ENCODE measurements at places on chromosomes 6 and 20.
A peak's percentile ranks its signal among the peaks of the same experiment; 100 is the strongest.

- peak; percentile 16 for DNase-seq
These were observed 33.4 kb upstream of the ZMYND8 start for GRCh38 chr20:47389867-47390347.

GRCh38 chr6:44976677-44977641 lies 351.2 kb upstream of the RUNX2 start:
- DNase-seq: no peak

DNA sequence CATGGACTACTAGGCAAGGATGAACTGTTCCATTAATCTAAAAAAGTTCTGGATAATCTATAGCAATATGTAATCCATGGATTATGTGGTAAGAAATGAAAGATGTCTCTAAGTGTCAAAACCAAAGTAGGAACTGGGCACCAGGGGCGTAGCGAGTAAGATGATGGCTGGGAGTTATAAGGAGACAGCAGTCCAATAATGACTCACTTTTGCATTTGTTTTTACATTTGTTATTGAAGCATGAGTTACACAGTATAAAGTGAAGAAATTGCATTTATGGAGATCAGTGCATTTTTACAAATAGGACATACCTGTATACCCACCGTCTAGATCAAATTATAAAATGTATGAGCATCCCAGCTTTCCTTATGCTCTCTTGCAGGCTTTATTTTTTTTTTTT lies 878.5 kb upstream of the MAP3K7 start:
- no peak for DNase-seq

DNA sequence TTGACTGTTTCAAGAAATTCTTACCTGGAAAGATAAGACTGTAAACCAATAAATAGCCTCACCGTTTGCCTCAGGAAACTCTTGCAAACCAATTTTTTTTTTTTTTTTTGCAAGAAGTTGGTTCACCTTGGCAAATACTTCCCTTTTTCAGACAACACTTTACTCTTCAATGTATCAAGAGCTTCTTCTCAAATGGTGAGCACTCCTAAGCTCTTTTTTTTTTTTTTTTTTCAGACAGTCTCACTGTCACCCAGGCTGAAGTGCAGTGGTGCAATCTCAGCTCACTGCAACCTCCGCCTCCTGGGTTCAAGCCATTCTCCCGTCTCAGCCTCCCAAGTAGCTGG lies 22.7 kb upstream of the SNTA1 start:
- DNase-seq: no peak

DNA sequence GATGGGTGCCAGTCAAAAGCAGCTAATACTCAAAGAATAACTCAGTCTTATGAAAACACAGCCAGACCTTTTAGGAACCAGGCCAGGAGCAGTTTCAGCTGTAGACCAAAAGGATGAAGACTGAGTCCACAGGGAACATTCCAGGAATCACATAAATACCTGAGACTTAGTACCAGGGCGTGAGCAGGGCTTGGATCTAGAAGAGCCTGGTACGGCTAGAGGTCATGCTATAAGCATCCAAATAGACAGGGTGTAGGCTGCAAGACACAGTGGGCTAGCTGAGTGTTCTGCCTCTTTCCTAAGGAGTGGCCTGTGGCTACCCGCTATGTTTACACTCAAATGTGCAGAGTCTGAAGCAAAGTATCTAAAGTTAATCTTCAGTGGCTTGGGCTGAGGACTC lies 29.5 kb upstream of the LRRC1 start:
- no peak for DNase-seq

GRCh38 chr6:129267028-129267427 lies 384.1 kb downstream of the LAMA2 start:
- DNase-seq: no peak

DNA sequence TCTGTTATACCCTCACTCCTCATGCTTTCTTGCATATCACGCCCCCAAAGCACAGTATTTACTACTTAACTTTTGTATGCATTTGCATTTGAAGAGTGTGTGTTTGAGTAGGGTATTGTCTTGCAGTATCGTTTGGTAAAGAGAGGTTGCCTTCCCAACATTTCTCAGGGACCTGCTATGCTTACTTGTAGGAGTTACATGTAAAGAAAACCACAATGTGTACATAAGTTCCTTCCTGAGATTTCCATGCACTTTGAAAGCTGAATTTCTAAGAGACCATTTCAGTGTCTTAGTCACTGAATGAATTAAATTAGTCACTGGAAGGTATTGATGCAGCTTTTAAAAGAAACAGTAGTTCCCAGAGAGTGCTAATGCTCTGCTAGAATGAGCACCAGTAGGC lies 159.3 kb upstream of the LAMA2 start:
- no peak for DNase-seq

- DNase-seq: peak; percentile 78
These were observed 111.2 kb downstream of the NFATC2 start for GRCh38 chr20:51431321-51431720.

- DNase-seq: no peak
These were observed 6.1 kb upstream of the TMEM74B start for GRCh38 chr20:1190847-1191246.

DNA sequence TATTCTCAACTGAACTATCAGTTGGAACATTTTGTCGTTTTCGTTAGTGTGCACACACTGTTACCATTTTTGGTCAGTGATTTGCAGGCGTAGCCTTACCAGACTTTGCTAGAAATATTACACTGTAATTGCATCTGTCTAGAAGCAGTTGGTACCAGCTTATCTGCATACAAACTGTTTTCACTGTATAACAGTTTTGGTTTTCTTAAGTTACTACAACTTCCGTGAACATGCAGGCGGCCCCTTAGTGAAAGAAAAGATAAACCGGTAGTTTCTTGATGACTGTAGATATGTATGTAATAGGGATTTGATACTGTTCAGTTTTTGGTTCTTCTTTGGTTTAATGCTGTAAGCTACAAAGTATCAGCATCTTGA lies 1.3 kb downstream of the DSTN start:
- DNase-seq: peak; percentile 42

DNA sequence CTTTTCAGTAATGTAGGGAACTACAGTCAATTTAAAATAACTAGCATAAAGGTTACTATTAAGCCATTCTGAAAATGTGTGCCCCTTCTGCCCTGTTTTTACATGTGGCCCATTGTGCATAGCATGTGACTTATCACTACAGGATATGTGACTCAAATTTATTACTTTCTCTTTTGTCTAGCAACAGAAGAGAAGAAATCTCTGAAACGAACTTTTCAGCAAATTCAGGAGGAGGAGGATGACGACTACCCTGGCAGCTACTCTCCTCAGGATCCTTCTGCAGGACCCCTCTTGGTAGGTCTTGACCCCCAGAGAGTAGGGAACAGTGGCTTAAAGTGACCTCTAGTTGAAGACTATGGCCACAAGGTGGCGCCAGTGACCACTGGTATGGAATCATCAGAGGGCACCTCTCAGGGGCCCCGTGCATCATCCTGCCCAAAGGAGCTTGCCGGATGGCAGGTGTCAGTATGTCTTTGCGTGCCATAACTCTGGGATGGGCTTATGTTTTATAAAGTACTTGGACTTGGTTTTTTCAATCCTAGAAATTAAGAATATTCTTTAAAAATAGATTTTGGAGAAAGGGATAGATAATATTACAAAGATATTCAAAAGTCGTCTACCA lies 23.9 kb downstream of the RPRD1B start:
- peak; percentile 73 for DNase-seq
